Calu3 (cell line): ENCODE measurements at places on chromosomes 5 and 9. TPM values are rescaled to one million over a fixed set of nuclear protein-coding genes. Genes with fewer than 3 reads are reported as not detected.

DNA sequence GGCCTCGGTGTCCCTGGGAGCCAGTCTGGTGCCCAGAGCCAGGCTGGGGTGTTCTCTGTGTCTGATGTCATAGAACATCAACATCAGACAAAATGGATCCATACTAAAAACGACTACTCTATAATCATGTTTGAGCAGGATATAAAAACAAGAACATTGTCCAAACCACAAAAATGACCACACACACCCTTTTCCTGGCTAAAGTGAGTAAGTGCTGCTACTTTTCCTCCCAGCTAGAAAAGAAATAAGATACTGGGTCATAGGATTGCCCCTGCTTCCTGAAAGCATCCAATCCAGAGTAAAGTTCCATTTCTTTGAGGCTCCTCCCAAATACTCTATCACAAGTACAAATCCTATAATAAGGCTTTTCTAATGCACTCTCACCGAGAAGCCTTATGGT is 19.7 kb upstream of the TRAF1 start:
- no peaks in the 10 kb centered on the region for H3K36me3 ChIP-seq
- no peak overlapping the region for H3K4me3 ChIP-seq
- no peak for DNase-seq
- no peak overlapping the region for H3K27ac ChIP-seq
- peaks cover 5% of the 10 kb centered on the region for H3K27me3 ChIP-seq

- no peak overlapping the region for H3K4me3 ChIP-seq
- H3K4me1 ChIP-seq: peaks cover 11% of the 10 kb centered on the region
- H3K27me3 ChIP-seq: no peaks in the 10 kb centered on the region
- no peak overlapping the region for H3K27ac ChIP-seq
- DNase-seq: no peak
- peaks cover 31% of the 10 kb centered on the region for H3K36me3 ChIP-seq
These were observed 4.5 kb downstream of the SHROOM1 start for GRCh38 chr5:132825834-132826391.

DNA sequence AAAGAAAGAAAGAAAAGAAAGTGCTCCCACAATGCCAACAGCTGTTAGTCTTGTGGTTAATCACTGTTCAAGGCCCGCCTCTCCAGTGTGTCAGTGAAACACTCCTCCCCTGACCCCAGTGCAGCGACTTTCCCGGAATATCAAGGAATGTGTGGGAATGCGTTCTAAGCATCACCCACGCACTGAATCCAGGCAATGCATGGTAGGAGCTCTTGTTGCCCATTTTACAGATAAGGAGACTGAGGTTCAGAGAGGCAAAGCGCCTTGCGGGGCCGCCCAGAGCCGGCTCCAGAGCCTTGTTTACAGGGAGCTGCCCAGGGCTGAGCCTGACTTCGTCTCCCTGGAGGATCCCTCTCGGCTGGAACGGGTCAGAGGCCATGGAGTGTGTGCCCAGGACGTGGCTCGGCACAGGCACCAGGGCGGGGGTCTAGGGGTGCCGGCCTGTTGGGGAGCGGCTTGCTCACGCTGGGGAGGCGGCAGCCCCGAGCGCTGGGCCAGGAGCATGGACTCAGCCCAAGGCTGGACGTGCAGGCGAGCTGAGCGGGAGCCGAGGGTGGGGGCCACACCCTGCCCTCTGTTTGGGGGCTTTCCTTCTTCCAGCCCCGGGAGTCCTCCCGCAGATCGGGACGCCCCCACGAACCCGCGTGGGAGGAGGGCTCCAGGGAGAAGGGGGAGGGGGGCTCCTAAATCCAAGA is 823 bp downstream of the ST6GALNAC6 start:
- H3K4me3 ChIP-seq: peak overlapping the region; percentile 73
- H3K27me3 ChIP-seq: no peaks in the 10 kb centered on the region
- peaks cover 26% of the 10 kb centered on the region for H3K36me3 ChIP-seq
- peak overlapping the region; percentile 27 for H3K27ac ChIP-seq

- H3K4me1 ChIP-seq: no peaks in the 10 kb centered on the region
- H3K4me3 ChIP-seq: no peak overlapping the region
- peaks cover 61% of the 10 kb centered on the region for H3K27me3 ChIP-seq
- H3K27ac ChIP-seq: no peak overlapping the region
These were observed 110.5 kb downstream of the CACNA1B start for GRCh38 chr9:137988051-137988450.

DNA sequence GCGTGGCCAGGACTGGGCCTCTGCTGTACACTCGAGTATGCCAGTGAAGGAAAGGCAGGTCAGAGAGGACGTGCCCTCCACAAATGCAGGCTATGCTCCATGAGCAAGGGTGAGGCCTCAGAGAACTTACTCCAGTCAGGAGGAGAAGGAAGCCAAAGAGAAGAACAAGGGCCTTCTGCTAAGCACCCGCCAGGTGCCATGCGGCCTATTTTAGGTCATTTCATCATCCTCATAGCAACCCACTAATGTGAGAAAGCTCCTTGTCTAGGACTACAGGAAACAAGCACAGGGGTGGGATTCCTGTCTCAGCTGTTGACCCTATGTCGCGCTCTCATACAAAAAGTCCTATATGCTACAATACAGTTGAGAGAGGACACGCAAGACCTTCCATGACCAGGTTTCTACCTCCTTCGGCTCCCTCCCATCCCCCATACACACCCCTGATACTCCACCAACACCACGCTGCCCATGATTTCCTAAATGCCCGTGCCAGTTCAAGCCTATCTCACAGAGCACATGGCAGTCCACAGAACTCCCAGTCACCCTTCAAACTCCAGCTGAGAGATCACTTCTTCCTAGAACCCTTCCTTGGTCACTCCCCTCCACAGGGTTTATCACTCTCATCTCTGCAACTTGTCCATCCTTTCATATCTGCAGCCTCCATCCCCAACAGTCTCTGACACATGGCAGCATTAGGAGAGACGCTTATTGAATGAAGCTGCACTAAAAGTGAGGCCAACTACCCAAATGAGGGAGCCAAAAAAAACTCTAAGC is 26.8 kb downstream of the PSMB7 start:
- no peaks in the 10 kb centered on the region for H3K27me3 ChIP-seq
- H3K36me3 ChIP-seq: peaks cover 11% of the 10 kb centered on the region
- H3K4me3 ChIP-seq: no peak overlapping the region
- no peak overlapping the region for H3K27ac ChIP-seq
- H3K4me1 ChIP-seq: peaks cover 45% of the 10 kb centered on the region
- no peak for DNase-seq

SUB1 gene
- 312 and 334 TPM in 2 replicates for total RNA-seq

DNA sequence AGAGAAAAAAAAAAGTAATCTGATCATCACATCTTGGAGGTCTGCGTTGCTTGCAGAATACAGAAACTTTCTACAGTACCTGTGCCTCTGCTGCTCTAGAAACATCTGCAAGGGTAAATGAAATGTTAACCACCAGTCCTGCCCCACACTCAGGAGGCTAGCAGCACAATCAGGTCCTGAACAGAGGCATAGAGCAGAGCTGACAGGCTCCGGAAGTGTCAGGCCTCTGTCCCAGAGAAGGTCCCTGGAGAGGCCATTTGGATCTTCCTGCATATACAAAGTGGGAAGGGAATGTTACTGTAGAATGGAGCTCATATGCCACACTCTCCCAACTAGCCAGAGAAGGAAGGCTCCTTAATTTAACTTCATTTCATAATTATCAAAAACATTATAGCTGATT is 7.2 kb downstream of the NRG2 start:
- H3K4me3 ChIP-seq: no peak overlapping the region
- H3K36me3 ChIP-seq: no peaks in the 10 kb centered on the region
- no peaks in the 10 kb centered on the region for H3K27me3 ChIP-seq
- peaks cover 31% of the 10 kb centered on the region for H3K4me1 ChIP-seq

DNA sequence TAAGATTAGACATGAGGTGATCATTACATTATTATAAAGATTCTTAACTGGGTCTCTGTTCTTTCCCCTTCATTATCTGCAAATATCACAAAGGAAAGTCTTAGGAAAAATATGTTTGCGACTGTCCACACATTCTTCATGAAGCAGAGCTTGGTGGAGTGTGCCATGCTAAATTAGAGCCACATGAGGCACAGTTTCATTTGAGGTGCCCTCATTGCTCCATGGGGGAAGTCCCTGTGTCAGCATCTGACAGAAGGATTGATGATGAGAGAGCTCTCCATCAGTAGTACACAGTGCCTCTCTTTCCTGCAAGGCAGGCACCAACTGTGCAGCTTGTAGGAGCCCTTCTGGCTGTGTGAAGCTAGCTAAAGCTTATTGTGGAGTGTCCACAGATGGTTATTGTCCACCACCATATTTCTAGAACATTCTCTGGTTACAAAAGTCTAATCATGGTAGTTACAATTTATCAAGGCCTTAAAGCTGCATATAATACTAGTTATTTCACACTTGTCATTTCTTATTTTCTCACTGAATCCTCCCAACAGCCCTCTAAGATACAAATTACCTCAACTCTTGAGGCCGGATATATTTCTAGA is 63.9 kb downstream of the C9orf152 start:
- no peaks in the 10 kb centered on the region for H3K27me3 ChIP-seq
- peaks cover 10% of the 10 kb centered on the region for H3K36me3 ChIP-seq
- no peak for DNase-seq

DNA sequence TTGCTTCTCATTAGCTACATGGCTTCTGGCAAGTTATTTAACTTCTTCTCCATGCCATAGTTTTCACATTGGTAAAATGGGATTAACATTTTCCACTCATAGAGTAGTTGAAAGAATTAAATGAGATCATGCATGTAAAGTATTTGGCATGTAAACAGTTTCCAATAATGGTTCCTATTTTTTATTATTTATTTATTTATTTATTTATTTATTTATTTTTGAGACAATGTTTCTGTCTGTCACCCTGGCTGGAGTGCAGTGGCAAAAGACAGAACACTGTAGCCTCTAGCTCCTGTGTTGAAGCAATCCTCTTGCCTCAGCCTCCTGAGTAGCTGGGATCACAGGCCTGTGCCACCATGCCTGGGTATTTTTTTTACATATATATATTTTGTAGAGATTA is 117.7 kb downstream of the DOCK2 start:
- H3K4me3 ChIP-seq: no peak overlapping the region
- H3K4me1 ChIP-seq: no peaks in the 10 kb centered on the region
- H3K36me3 ChIP-seq: no peaks in the 10 kb centered on the region
- DNase-seq: no peak
- peaks cover 48% of the 10 kb centered on the region for H3K27me3 ChIP-seq
- no peak overlapping the region for H3K27ac ChIP-seq

HAVCR1 gene
- total RNA-seq: 5.8 and 6.0 TPM in 2 replicates

RANBP6 gene
- total RNA-seq: 16.1 and 17.7 TPM in 2 replicates

- H3K4me3 ChIP-seq: no peak overlapping the region
- no peak for DNase-seq
- peaks cover 49% of the 10 kb centered on the region for H3K4me1 ChIP-seq
- peaks cover 14% of the 10 kb centered on the region for H3K36me3 ChIP-seq
- no peak overlapping the region for H3K27ac ChIP-seq
These were observed 40.5 kb downstream of the PTTG1 start for GRCh38 chr5:160462167-160462566.

- H3K27me3 ChIP-seq: no peaks in the 10 kb centered on the region
- H3K4me3 ChIP-seq: no peak overlapping the region
- no peaks in the 10 kb centered on the region for H3K4me1 ChIP-seq
- H3K36me3 ChIP-seq: no peaks in the 10 kb centered on the region
These were observed 149.9 kb upstream of the KLF4 start for GRCh38 chr9:107639426-107639825.

DNA sequence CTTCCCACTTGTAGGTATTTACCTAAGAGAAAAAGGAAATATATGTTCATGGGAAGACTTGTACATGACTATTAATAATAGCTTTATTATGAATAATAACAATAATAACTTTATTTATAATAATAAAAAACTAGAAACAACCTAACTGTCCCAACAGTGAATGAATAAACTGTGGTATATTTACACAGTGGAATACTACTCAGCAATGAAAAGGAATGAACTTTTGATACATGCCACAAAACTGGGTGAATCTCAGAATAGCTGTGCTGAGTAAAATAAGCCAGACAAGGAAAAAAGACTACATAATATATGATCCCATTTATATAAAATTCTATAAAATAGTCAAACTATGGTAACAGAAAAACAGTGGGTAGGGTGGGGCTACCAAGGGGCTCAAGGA is 88.7 kb downstream of the SCAMP1 start:
- H3K4me1 ChIP-seq: no peaks in the 10 kb centered on the region
- H3K4me3 ChIP-seq: no peak overlapping the region
- DNase-seq: no peak
- H3K36me3 ChIP-seq: no peaks in the 10 kb centered on the region
- H3K27me3 ChIP-seq: no peaks in the 10 kb centered on the region

MORN5 gene
- total RNA-seq: not detected in 2 replicates
